Uterus (tissue), 4 donors: ENCODE measurements at places on chromosomes 16 and 17.

DNA sequence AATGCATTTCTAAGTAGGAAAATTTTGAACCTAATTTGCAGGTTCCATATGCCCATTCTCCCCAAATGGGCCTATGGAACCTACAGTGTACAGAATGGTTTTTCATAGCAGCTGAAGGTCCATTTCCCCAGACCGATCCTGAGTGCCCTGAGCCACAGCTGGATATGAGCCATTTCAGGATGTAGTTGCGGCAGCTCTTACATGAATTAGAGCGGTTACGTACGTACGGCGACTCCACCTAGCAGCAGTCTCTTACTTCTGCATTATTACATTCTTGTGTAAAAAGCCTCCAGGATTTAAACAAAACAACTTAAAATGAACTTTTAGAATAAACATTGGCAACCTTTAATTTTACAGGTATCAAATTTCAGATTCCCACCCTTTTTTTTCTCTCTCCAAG is 225.3 kb downstream of the SNX29 start:
- DNase-seq: no peak

DNA sequence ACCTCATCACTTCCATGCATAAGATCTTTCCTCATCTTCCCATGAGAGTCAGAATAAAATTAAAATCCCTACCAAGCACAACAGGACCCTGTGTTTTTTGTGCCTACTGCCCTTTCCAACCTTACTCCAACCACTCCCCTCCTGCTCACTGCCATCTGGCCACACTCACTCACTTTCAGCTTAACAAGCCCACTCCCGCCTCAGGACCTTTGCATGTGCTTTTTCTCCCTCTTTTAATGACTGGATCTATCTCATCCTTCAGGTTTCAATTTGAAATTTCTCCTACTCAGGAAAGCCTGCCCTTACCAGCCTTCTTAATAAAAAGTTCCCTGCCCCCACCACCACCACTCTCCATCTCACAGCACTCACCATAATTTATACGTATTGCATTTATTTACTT is 14.7 kb downstream of the C17orf67 start:
- no peak for DNase-seq

DNA sequence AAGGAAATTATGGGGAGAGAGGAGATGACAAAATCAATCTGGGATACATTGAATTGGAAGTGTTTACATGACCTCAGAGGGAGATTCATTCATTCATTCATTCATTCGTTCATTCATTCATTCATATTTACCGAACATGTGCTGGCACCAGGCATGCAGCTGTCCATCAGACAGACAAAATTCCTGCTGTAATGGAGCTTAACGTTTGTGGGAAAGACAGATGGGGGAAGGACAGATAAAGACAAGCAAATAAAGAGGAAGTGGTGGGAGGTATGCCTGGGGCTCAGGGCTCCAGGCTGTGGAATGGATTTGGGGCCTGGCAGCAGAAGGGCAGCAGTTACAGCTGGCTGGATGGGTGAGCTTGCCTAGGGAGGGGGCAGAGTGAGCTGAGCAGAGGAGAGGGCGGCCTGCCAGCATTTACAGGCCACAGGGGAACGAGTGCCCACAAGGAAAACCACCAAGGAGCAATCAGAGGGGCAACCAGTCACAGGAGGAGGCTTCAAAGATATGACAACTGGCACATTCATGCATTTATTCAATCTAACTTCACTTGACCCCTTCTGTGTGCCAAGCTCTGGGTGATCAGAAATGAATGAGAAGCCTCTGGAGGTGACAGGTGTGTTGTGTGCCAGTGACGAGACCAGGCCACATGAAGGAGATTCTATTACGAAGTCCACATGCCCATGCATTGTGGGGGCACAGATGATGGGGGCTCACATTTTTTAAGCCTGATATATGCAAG is 48.5 kb downstream of the ARHGAP27 start:
- no peak for DNase-seq

- no peak for DNase-seq
These were observed 79.5 kb downstream of the CA4 start for GRCh38 chr17:60229188-60229802.

DNA sequence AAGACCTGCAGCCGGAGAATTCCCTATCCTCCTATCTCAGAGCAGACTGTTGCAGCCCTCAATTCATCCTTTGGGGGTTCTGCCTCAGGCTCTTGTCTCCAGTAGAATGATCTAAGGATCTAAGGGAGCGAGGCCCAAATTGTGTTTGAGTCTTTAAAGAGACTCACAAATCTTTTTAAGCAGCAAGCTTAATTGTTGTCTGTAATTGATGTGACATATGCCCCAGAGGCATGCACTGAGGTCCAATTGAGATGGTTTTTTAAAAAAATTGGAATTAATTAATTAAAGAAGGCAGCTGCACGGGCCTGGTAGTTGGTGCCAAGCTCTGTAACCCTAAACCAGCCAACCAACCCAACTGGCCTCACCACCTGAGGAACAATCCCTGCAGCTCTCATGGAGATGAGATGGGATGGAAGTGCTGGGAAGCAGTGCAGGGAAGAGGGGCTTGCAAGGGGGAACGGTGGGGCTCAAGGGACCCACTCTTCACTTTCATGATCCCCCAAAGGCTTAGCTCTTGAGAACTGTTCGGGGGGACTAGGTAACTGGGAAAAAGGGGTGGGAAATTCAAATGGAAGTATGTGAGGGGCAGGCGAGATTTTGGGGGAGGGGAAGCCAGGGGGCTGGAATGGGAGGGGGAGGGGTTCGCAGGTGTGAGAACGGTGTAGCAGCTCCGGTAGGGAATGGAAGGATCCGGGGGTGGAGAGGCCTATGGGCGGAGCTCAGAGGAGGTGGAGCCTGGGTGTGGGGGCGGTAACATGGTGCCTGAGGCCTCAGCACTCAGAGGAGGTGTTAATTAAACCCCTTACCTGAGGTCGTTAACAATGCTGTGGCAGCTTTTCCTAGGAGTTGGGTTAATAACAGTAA is 9.2 kb upstream of the ZNF652 start:
- no peak for DNase-seq

GRCh38 chr17:7883781-7884386 is 4.7 kb upstream of the CHD3 start:
- DNase-seq: no peak

- DNase-seq: no peak
These were observed 134.7 kb downstream of the SNX29 start for GRCh38 chr16:12111223-12111622.

GRCh38 chr16:7470344-7470743 is 137.7 kb downstream of the RBFOX1 start:
- DNase-seq: no peak
